ENCODE measurements at places on chromosomes 12 and 14.
A peak's percentile ranks its signal among the peaks of the same experiment; 100 is the strongest.

- no peak for DNase-seq
Observed at GRCh38 chr14:38490273-38490672, 234.4 kb upstream of the CLEC14A start.

DNA sequence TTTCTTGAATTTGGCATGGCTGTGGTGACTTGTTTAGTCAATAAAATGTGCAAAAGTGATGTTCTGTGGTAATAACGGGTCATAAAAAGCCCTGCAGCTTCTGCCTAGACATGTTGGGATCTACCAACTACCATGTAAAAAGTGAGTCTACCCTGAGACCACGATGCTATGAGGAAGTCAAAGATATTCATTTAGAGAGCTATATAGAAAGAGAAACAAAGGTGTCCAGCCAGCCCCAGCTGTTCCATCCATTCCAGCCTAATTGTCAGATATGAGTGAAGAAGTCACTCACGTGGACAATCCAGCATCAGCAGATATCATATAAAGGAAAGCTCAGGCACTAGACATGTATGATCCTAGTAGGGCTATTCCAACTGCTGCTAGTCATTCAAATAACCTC lies 117.2 kb upstream of the SSTR1 start:
- no peak for DNase-seq

GRCh38 chr12:119202544-119202943 lies 23.8 kb downstream of the HSPB8 start:
- DNase-seq = no peak

DNA sequence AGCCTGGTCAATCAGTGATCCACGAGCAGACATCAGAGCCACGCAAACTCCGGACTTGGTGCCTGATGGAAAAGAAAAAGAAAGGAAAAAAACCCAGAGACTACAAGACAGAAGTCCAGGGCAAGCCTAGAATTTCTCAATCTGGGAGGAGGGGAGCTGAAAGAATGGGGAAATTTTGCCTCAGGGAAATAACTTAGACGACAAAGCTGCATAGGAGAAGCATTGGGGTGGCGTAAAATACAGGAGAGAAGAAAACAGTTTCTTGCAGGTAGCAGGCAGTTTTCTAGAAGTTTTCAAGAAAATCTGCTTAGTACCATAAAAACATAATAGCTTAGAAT lies 2.6 kb upstream of the SLC11A2 start:
- DNase-seq = no peak

DNA sequence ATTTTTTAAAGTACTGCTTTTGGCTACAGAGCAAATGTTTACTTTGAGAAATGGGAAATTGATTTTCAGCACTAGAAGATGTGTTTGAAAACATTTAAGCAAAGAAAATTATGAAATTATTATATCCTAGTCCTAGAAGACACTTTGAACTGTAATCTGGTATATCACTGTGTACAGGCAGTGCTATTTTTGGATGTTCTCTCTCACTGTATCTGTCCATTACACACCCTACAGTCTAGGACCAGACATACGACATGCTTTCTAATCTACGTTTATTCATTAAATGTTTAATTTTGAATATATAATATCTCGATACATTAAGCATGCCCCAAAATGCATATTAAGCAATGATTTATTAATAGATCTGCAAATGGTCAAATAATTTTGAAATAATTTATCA lies 82.5 kb downstream of the ST8SIA1 start:
- DNase-seq = no peak

GRCh38 chr12:26121323-26122060 lies 3.3 kb downstream of the BHLHE41 start:
- peak; percentile 37 for DNase-seq

- DNase-seq = no peak
Observed at GRCh38 chr12:131959641-131960589, 10.2 kb downstream of the EP400 start.

DNA sequence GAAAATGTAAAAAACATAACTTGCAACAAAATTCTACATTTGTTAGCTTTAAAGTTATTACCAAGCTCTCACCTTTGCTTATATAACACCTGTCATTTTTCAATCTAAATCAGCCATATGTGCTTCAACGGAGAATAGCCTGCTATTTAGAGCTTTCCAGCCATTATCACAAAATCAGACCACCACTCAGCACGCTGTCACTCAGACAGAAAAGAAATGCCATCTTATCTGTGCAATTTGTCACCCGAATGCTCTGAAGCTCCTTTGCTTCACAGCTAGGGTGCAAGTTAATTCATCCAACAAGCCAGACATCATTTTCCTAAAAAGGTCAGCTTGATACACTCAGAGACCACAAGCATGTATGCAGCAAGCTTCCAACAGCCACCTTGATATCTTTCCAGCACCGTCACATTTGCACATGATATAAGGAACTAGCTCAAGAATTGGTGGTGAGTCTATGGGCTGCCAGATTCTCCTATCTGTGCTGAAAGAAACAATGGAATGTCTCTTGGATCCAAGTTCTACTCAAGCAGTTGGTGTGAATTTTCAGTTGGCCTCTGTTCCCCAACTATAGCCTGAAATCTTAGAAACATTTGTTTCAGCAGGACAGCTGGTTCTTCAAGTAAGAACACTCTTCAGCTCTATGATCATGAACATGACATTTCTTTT lies 20.0 kb upstream of the IFNG-AS1 start:
- no peak for DNase-seq

DNA sequence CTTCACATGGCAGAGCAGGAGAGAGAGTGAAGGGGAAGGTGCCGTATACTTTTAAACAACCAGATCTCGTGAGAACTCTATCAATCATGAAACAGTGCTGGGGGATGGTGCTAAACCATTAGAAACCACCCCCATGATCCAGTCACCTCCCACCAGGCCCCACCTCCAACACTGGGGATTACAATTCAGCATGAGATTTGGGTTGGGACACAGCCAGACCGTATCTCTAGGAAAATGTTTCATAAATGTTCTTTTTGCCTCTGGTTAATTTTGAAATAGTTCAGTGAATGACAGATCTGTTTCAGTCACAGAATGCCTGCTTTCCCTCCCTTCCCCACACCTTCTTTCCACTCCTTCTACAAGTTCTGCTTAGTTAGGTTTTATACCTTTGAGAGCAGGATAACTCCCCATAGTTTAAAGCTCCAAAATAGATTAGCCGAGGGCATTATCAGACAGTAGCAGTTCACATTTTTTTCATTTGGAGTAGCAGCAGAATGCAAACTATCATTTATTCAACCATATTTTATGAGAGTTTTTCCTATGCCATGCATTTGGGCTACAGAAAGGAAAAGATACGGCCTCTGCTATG lies 27.1 kb downstream of the PELI2 start:
- DNase-seq = no peak

DNA sequence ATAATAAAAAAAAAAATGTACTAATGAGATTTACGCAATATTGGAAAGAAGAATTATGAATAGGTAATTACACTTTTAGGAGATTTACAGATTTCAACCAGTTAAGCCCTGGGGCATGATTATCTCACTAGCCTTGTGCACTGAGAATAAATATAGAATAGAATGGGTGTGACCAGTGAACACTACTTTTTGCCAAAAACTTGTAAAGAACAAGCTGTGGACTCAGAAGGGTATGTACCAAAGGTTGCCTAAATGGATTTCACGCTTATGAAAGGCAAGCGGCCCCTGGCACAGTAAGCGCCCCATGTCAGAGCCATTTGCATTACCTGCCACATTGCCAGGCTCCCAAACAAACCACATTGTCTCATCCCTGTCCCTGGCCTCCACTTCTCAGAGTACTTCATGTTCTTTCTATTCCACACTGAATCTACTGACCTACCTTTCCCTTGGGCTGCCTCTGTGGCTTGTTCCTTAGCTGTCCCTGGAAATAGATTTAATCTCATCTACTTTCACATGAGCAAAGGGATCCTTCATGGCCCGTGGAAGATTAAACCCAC lies 170.6 kb upstream of the DIO2 start:
- DNase-seq = no peak

DNA sequence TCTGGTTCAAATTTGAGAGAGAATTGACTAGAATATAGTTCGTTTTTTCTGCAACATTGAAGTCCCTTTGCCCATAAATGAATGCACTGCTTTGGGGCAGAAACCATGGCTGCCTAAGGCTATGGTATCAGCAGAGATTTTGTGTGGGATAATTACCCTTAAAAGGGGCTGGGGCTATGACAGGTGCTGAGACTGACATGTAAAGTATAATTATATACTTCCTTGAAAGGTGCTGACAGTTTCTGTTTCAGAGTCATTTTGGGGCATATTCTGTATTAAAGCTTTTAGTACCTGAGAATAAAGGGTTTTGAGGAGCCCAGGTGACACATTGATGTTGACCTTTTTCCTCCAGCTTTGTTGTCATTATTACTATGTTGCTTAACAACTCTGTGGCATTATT lies 150.3 kb upstream of the PTPRQ start:
- peak; percentile 94 for DNase-seq

DNA sequence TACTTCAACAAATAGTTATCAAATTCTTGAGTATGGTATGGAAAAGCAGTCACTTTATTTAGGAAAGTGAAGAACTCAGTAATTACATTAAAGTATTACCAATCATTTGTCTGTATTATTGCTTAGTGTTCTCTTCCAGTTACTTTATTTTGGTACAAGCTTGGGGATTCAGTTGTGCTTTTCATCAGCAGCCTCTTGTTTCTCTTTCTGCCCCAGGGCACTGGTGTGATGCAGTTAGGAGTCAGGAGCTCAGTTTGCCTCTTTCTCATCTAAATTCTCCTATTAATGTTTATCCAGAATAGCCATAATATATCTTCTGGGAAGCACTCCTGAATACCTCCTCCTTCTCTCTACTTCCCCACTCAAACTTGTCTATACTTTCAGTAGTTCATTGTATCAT lies 25.7 kb downstream of the PMCH start:
- DNase-seq = no peak

DNA sequence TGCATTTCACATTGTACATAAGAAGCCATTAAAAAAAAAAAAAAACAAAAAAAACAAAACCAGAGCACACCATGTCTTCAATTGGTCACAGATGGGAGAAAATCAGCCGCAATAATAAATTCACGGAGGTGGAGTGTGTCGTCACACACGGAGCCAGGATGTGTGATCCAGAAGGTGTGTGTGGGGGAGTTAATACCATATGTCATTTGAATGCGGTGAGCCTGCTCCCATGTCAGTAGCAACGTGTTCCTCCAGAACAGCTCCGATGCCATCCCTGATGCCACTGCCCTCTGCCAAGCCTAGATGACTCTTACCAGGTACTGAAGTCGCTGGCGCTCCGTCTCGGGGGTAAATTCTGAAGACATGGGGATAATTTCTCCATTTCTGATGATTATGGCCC lies 197.8 kb downstream of the PPM1H start:
- DNase-seq = no peak

- DNase-seq = no peak
Observed at GRCh38 chr14:88005050-88005481, at the start of gene GPR65. TSS of gene GPR65 (plus strand) at chr14:88005135. CDS start at chr14:88010848, 5,713 bp downstream.

GRCh38 chr14:21072781-21073339 lies 2.8 kb downstream of the ARHGEF40 start:
- DNase-seq = no peak

DNA sequence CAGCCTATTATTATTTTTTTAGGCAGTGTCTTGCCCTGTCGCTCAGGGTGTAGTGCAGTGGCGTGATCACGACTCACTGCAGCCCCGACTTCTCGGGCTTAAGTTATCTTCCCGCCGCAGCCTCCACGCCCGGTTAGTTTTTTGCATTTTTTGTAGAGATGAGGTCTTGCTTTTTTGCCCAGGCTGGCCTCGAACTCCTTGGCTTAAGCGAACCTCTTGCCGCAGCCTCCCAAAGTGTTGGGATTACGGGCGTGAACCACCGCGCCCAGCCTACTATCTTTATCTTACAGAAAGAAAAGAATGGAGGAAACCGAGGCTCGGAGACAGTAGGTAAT lies 507 bp upstream of the PTPN11 start:
- DNase-seq = peak; percentile 7

DNA sequence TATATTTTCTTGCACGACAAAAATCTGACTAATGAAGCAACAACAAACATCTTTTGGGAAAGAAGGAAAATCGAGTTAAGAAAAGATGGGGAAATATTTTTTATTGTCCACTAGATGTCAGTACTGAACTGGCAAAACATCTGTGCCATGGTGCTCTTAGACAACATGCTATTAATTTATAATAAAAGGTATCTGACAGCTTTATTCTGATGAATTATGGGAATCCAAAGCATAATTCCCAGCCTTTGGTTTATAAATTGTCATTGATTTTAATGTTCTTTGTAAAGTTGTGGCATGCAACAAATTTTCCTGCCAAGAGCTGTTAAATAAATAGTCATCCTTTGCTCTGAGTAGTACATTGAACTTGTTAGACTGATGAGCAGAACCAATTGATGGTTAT lies 231.2 kb downstream of the ETNK1 start:
- peak; percentile 34 for DNase-seq

DNA sequence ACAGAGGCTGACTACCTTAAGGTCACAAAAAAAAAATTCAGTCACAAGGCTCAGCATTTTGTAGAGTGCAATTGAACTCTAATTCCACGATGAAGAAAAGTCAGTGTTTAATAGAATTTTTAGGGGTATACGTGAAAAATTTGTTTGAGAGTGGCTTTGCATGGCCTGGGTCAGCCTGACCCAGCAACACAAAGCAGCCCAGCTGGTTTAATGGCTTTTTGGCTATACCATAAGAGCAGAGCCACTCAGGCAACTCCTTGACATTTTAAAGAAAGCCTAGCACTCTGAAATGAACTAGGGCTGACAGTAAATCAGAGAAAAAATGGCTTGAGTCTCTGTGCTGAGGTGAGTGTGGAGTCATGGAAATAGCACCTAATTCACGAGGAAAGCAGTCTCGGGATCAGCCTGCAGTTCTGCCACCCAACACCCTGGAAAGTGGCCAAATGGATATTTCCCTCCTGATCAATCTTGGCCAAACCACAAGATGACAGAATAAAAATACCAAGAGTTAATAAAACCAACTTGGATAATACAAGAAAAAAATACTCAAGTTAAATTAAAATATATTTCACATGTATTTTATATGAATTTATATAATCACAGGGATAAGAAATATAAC lies 59.5 kb downstream of the GALNT4 start:
- DNase-seq = no peak

DNA sequence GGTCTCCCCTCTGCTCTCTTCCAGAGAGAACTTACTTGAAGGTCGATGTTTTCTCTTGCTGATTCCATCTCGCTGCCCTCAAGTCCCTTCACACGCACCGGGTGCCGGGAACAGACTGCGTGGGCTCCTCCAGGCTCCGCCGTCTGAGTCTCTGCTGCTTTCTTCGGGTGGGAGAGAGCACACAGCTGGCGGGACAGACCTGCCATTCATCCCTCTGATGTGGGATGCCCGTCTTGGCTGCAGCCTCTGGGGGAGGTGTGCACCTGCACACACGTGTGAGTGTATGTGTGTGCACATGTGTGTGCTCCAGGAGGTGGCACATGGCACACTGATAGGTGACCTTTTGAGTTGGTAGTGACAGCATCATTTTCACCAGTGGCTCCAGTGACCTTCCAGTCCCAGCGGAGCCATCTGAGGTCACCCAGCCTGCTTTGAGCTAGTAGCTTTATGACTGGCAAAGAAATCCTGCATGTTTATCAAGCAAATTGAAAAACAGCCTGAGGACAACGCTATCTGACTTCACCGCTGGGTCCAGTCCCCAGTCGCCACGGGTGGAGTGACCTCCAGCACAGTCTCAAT lies at the start of gene NINJ2:
Gene NINJ2 (minus strand): TSS at position 153 of the 579 bp plus-strand sequence. CDS start 85 bp downstream, at position 68.
- no peak for DNase-seq

GRCh38 chr12:53949631-53950436 lies 4.9 kb upstream of the HOXC12 start:
- no peak for DNase-seq
